SK-MEL-5 (cell line): ENCODE measurements at places on chromosomes 5 and 9.
A peak's percentile ranks its signal among the peaks of the same experiment; 100 is the strongest.

DNA sequence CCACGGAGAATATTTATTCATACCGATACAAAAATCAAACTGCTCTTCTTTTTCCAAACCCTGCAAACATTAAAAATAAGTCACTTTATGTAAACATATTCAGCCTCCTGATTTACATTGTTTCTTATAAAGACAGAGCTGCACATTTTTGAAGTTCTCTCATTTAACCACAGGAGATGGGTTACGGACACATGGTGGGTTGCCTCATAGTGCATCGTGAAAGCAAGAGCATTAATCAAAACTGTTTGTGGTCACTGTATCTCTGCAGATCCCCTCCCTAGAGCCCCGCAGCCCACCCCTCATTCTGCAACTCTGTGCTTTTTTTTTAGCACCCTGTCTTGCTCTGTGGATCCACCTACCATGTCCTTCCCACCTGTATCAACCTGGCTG lies 43.3 kb upstream of the EQTN start:
- no peak for DNase-seq

GRCh38 chr9:35161713-35162604 lies at the start of gene UNC13B:
Gene UNC13B, plus strand, starts transcription at chr9:35162009. Its CDS starts 275 bp downstream, at chr9:35162284.
- peak; percentile 93 for DNase-seq

DNA sequence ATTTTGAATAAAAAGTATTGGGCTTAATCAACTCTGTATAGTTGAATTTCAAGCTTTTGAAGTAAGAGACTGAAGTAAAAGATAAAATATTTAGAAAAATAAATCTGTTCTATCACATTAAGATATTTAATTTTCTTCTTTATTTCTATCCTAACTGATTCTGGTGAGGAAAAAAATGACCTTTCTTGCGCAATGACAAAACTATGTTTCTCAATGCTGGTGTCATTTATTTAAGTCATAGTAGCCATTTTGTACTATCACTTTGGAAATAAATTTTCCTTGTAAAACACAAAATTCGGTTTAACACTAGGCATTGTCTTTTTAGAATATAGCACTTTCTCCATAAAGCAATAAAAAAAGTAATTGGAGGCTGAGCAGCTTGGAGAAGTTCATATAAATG lies 728.0 kb downstream of the CDH9 start:
- DNase-seq, result no peak

GRCh38 chr5:176788091-176788490 lies 22.3 kb upstream of the UNC5A start:
- DNase-seq, result no peak

DNA sequence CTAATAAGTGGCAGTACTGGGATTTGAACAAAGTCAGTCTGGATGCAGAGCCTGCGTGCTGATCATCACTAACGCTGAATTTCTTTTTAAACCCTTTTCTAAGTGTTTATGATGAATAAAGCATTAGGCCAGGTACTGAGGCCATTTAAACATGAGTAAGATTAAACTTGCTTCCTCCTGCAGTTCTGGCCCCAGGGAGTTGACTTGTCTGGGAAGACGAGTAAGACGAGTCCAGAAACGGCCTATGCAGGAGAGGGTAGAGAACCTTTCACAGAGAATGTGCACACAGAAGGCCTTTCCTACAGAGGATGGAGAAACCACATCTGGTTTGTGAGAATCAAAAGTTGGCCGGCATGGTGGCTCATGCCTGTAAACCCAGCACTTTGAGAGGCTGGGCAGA lies 42.9 kb downstream of the SPRY4 start:
- no peak for DNase-seq

DNA sequence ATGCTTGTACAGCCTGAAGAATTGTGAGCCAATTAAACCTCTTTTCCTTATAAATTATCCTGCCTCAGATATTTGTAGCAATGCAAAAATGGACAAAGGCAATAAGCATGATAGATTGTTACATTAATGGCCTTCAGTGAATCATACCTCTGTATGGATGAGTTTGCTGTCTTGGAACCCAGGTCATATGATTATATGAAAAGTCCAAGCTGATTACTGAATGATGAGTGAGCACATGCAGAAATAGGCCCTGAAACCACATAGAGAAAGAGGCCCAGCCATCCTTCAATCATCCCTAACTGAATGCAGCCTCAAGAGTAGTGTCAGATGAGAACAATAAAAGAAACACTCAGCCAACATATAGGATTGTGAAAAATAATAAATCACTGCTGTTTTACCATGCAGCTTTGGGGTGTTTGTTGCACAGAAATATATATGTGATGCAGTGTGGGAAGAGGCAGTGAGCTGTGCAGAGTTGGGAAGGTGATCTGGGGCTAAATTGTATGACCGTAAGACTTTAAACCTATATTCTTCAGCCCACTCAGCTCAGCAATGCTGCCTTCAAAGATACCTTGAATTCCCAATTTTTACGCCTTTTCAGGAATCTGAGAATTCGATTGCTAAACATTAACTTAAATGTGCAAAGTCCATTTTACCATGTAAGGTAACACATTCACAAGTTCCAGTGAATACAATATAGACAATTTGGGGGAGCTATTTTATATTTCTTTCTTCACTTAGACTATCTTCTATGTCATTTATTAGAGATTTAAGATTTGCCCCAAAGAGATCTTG lies 36.3 kb upstream of the SHISAL2B start:
- DNase-seq, result no peak
